ENCODE measurements at places on chromosomes 3 and 15. TPM values are rescaled to one million over a fixed set of nuclear protein-coding genes. Genes with fewer than 3 reads are reported as not detected.

Gene SI
- not detected for total RNA-seq

Gene SIDT1
- 0.47 TPM for total RNA-seq

Gene CX3CR1
- 1.7 TPM for total RNA-seq

Gene ERICH6
- not detected for total RNA-seq

Gene KNG1
- 0.37 TPM for total RNA-seq

Gene RHOV
- not detected for total RNA-seq

Gene PTX3
- 0.30 TPM for total RNA-seq

Gene C2CD4A
- total RNA-seq: not detected

Gene NMD3
- total RNA-seq: 64.6 TPM

Gene STT3B
- 97.7 TPM for total RNA-seq

Gene GLDN
- total RNA-seq: 10.8 TPM

Gene CATSPER2
- 0.82 TPM for total RNA-seq

Gene DUOXA2
- not detected for total RNA-seq

Gene ALPK3
- total RNA-seq: 118 TPM

Gene NEK10
- total RNA-seq: 16.9 TPM

Gene NDUFB5
- total RNA-seq: 363 TPM

Gene SUCNR1
- total RNA-seq: 0.12 TPM

Gene SLC51A
- total RNA-seq: not detected

Gene APBA2
- 1.2 TPM for total RNA-seq

Gene GOLGA8M
- 1.4 TPM for total RNA-seq

Gene GPR149
- total RNA-seq: not detected

Gene P4HTM
- 27.6 TPM for total RNA-seq

Gene ACY1
- total RNA-seq: 18.5 TPM

Gene TMA7
- total RNA-seq: 262 TPM

Gene CIB2
- 16.4 TPM for total RNA-seq

Gene AHSG
- total RNA-seq: not detected

Gene NEK4
- 21.3 TPM for total RNA-seq

Gene PRR20G
- total RNA-seq: not detected

Gene GPR62
- total RNA-seq: 0.15 TPM
